ENCODE measurements at places on chromosomes 11 and 22. TPM values are rescaled to one million over a fixed set of nuclear protein-coding genes. Genes with fewer than 3 reads are reported as not detected.

PLEKHB1 gene
- 6.9 TPM for polyA plus RNA-seq

GRCh38 chr22:39383841-39384625, 15.5 kb upstream of the TAB1 start:
- peaks cover 9% of the 10 kb centered on the region for H3K4me1 ChIP-seq
- peak overlapping the region; percentile 37 for H3K27ac ChIP-seq
- H3K36me3 ChIP-seq: no peaks in the 10 kb centered on the region
- no peak for DNase-seq
- H3K27me3 ChIP-seq: peaks cover 4% of the 10 kb centered on the region
- H3K4me3 ChIP-seq: no peak overlapping the region

DNA sequence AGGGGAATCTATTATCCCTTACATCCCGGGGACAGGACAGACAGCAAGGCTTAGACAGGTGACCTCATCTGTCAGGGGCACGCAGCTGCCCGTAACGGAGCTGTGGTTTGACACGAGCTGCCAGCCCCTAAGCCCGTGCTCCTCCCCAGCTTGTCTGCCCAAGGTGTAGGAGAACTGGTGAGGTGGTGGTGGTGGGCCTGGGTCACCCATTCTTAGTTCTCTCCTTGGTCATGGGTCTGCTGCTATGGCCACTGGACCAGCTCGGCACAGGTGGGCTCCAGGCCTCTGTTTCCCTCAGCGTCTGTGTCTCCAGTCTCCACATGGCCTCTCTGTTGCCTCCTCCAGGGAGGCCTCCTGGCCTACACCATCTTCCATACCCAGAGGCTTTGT, 5.4 kb downstream of the PARVG start:
- H3K4me3 ChIP-seq: no peak overlapping the region
- DNase-seq: no peak
- H3K4me1 ChIP-seq: peaks cover 64% of the 10 kb centered on the region
- H3K27ac ChIP-seq: peak overlapping the region; percentile 29
- H3K27me3 ChIP-seq: no peaks in the 10 kb centered on the region
- H3K36me3 ChIP-seq: peaks cover 8% of the 10 kb centered on the region

MTNR1B gene
- polyA plus RNA-seq: not detected
